Foreskin keratinocyte (primary cell): ENCODE measurements at places on chromosomes 1 and 21. TPM values are rescaled to one million over a fixed set of nuclear protein-coding genes. Genes with fewer than 3 reads are reported as not detected.
A peak's percentile ranks its signal among the peaks of the same experiment; 100 is the strongest.

- DNase-seq = no peak
These were observed 163.5 kb downstream of the TLR5 start for GRCh38 chr1:222979561-222979960.

- peak; percentile 23 for DNase-seq
These were observed 163.2 kb upstream of the CACYBP start for GRCh38 chr1:174836543-174836942.

- DNase-seq = no peak
These were observed 17.9 kb upstream of the ABCG1 start for GRCh38 chr21:42200906-42201614.

GRCh38 chr1:241821363-241821762 lies 26.6 kb upstream of the EXO1 start:
- DNase-seq = no peak

DNA sequence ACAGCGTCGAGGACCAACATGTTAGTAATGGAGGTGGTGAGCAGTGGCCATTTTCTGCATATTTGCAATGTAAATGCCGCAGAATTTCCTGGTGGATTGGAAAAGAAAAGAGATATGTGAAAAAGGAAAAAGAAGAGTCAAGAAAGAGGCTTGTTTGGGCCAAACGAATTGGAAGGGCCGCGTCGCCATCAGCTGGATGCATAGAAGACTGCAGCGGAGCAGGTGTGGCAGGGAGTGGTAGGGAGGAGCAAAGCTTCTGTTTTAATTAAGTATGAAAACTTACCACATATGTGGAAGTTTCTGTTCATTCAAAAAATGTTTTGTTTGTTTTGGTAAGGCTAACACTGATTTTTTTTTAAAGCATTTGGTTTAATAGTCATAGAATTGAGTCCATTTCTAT lies 690.7 kb downstream of the NCAM2 start:
- no peak for DNase-seq

The S100A2 gene
- 19,361 and 22,376 TPM in 2 replicates for total RNA-seq
